Thoracic aorta (tissue), 2 donors: ENCODE measurements at places on chromosomes 7 and 10.

GRCh38 chr10:83984256-83984640, 155.1 kb upstream of the GHITM start:
- no peak for DNase-seq

DNA sequence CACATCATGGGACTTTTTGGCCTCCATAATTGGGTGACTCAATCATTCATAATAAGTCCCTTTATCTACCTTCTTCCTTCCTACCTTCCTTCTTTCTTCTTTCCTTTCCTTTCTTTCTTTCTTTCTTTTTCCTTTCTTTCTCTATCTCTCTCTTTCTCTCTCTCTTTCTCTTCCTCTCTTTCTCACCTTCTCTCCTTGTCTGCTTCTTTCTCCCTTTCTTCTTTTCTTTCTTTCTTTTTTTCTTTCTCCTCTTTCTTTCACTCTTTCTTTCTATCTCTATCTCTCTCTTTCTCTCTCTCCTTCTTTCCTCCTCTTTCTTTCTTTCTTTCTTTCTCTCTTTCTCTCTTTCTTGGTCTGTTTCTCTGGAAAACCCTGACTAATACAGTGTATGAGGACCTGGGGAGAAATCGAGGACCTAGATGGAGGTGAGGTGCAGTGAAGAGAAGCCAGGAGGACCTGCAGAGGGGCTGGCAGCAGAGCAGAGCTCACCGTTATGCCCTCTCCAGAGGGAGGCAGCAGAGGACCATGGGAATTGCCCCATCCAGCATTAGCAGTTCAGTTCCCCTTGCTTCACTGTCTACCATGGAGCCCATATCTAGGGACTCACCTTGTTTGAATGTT, 52.7 kb upstream of the BTRC start:
- DNase-seq, result no peak

GRCh38 chr10:81136261-81136660, 598.6 kb downstream of the SH2D4B start:
- no peak for DNase-seq

GRCh38 chr7:82481499-82482097, 38.0 kb upstream of the CACNA2D1 start:
- DNase-seq, result no peak

DNA sequence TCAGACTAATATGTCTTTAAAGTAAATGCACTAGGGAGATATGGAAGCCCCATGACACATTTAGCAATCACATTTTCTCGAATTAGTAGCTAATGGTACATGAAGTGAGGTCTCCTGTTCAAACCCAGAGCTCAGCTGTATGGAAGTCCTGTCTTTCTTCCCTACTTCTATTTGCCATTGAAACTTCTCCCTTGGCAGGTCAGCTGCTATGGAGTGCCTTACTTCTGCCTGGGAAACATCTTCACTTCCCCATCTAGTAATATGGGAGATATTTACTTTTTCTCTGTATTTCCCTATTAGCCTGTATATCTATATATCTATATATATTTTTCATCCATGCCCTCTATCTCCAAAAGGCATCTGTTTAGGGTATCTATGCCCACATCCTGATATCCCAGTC, 225.3 kb upstream of the INHBA start:
- DNase-seq, result no peak

DNA sequence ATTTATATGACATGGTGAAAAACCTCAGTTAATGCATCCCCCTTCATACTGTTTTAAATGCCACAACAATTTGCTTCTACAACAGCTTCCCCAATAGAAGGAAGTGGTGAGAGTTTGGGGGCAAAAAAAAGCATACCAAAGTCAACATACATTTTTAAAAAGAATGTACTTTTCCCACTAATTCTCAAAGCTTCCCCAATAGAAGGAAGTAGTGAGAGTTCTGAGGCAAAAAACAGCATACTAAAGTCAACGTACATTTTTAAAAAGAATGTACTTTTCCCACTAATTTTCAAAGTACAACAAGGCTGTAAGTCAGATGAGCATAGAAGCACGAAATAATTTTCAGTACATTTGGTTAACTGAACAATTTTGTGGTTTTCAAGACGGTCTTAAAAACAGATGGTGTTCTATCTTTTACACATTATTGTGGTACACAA, 24.0 kb downstream of the WASL start:
- no peak for DNase-seq

GRCh38 chr10:22710139-22710745, 4.1 kb downstream of the PIP4K2A start:
- DNase-seq, result no peak

DNA sequence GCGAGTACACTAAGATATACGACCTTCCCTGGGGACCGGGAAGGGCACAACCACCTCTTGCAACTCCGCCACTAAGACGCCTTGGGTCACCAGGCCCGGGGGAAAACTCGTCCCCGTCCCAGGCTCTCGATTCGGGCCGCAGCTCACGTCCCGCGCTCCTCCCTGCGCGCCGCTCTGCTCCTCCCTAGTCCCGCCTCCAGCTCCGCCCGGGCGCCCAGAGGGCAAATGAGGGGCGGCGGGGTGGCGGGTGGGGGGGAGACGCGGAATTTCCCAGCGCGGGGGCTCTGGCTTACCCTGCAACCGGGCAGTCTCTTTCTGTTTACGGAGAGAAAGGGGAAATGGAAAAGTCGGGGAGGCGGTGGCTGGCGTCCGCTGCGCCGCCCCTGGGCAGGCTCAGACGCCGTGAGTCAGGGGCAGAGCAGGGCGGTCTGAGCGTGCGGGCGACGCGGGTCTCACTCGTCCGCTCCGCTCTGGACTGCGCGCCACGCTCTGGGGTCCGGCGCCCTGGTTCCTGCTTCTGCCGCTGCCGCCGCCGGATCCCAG, at the start of gene MAP3K8:
Gene MAP3K8 (plus strand): TSS at position 455 of the 543 bp plus-strand sequence. CDS start 4,755 bp downstream, outside the sequence.
- DNase-seq, result peak; percentile 83

DNA sequence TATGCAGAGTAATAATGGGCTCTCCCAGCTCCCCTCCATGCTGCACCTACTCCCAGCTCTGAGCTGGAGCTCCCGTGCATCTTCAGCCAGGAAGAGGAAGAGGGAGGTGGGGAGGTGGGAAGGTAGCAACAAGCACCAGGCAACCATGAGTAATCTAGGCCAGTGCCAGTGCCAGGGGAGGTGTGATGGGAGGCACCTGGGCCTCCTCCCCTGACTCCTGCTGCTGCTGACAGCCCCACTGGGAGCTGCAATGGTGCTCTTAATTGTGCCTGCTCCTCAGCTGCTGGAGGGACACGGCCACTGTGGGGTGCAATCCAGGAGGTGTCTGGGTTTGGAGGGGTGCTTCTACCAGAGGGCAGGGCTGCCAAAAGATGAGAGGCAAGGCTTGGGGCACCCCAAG, 243.0 kb downstream of the PLXNA4 start:
- no peak for DNase-seq

GRCh38 chr7:72058579-72058978, 353.6 kb downstream of the CALN1 start:
- DNase-seq, result no peak

DNA sequence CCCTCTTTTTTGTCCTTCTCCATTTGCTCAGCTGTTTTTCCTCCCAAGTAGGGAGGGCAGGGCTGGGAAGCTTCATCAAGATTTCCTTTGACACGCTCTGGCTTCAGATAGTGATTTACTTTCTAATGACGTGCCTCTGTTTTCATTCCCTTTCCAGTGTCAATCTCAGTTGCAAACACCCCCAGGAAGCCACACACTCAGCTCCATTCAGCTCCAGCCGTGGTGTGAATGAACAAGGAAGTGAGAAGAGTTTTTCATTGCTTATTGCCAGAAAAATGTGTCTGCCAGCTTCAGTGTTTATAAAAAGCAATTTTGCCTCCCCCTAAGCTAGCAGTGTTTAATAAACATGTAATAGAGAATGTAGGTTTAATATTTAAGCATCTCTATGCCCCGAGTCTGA, 108.7 kb upstream of the DPP6 start:
- no peak for DNase-seq

DNA sequence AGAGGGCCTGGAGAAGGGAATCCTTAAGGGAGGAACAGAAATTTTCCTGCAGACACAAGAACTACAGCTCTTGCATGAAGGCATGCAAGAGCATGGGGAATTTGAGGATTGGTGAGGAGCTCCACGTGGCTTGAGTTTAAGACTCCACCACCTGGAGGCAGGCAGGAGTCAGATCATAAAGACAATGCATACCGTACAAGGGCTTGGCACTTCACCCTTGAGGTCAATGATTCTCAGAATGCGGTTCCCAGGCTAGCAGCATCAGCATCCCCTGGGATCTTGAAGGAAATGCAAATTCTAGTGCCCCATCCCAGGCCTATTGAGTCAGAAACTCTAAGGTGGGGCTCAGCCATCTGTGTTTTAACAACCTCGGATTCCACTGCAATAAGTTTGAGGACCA, 143.8 kb downstream of the C7orf25 start:
- no peak for DNase-seq

DNA sequence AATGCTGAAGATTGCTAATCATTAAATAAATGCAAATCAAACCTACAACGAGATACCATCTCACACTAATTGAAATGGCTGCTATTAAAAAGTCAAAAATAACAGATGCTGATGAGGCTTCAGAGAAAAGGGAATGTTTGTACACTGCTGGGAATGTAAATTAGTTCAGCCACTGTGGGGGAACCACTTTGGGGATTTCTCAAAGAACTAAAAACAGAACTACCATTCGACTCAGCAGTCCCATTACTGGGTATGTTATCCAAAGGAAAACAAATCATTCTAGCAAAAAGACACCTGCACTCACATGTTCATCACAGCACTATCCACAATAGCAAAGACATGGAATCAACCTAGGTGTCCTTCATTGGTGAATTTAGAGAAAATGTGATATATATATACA, 379.0 kb upstream of the CNTNAP2 start:
- DNase-seq, result no peak

DNA sequence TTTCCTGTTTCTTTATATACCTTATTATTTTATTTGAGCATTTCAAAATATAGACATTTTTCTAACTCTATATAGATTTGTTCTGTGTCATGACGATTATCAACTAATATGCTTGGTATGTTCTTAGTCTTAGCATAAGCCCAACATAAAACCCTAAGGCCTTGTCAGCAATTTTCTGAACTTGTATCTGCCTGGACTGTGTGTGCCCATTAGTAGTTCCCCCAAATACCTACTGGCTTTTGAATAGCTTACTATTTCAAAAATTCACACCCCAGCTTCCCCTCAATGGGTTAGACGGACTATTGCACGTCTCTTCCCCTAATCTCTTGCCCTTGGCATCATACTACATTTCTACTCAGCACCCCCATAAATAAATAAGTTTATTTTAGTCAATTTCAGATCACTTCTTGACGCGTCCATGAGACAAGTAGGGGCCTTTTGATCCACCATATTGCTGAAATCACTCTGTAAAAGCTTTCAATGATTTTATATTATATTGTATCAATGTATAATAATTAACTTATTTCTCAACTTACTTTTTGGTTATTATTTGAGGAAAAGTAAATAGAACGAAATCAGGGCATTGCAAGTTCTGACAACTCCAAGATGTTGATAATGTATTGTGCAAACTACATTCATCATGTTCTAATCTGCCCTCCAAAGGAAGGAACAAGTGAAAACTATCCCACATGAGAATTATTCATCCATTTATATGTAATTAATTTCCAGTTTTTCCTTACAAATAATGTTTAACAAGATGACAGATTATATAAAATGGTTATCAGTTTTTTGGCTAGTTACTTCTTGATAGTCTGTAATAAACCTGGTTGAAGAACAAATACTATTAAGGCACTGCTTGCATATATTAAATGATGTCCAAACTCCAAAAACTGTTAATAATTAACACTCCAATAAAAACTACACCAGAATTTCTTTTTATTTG, 1.1 kb upstream of the AKR1C3 start:
- DNase-seq, result no peak

DNA sequence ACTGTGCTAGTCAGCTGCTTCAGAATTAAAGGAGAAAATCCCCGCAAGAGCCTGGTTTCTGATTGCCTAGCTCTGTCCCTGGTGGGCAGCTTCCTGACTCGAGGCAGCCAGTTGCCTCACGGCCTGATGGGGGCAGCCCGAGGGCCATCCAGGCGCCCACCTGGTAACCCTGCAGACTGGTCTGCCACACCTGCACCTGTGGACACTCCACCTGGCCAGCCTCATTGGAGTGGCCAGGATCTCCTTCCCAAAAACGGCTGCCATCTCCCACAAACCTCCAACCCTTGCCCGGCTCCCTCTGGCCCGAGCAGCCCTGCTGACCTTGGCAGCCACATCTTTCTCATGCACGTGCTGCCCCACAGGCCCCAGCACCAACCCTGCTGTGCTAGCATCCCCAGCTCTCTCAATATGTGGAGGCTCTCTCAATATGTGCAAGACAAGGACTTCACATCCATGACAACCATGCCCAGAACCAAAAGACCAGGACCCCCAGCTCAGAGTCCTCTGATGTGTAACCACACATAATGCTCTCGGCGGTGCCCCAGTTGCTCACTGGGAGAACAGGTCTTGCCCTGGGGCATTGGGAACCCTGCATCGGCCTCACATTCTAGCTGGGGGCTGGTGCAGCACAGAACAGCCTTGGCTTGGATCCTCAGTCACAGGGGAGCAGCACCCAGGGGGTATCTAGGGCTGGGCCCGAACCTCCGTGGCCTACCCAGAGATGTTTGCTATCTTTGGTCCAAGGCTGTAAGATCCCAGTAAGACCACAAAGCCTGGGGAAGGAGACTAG, 14.6 kb downstream of the DRGX start:
- DNase-seq, result no peak

- no peak for DNase-seq
Observed at GRCh38 chr10:88735661-88736060, 24.2 kb upstream of the LIPN start.

- no peak for DNase-seq
Observed at GRCh38 chr7:148116195-148116594, 474.4 kb upstream of the C7orf33 start.

GRCh38 chr7:116216956-116217571, 6.7 kb downstream of the TES start:
- no peak for DNase-seq

- DNase-seq, result no peak
Observed at GRCh38 chr7:32222251-32222900, 152.2 kb upstream of the PDE1C start.

DNA sequence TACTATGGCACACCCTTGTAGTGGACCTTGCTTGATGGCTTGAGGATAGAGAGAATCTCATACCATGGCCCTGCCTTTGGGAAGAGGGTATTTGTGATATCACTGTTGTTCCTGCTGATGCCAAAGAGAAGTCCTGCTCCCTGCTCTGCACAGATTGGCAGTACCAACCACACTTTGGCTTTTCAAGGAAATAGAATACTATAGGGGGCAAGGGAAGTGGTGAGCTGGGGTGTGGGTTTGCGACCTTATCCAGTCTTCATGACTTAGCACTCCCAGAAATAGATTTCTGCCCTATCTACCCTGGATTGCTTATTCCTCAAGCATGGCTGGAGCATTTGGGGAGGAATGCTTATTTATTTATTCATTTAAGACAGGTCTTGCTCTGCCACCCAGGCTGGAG, 6.8 kb upstream of the MAPK8 start:
- DNase-seq, result no peak

GRCh38 chr10:48417374-48417773, 110.9 kb downstream of the MAPK8 start:
- DNase-seq, result no peak

- no peak for DNase-seq
Observed at GRCh38 chr7:105877736-105878135, 1.3 kb upstream of the ATXN7L1 start.
